ENCODE measurements at places on chromosomes 4 and X.

GRCh38 chr4:112321776-112322684, 24.9 kb downstream of the ALPK1 start:
- DNase-seq: peak; percentile 69

GRCh38 chrX:49209434-49210251, 9.7 kb upstream of the SYP start:
- peak; percentile 58 for DNase-seq

DNA sequence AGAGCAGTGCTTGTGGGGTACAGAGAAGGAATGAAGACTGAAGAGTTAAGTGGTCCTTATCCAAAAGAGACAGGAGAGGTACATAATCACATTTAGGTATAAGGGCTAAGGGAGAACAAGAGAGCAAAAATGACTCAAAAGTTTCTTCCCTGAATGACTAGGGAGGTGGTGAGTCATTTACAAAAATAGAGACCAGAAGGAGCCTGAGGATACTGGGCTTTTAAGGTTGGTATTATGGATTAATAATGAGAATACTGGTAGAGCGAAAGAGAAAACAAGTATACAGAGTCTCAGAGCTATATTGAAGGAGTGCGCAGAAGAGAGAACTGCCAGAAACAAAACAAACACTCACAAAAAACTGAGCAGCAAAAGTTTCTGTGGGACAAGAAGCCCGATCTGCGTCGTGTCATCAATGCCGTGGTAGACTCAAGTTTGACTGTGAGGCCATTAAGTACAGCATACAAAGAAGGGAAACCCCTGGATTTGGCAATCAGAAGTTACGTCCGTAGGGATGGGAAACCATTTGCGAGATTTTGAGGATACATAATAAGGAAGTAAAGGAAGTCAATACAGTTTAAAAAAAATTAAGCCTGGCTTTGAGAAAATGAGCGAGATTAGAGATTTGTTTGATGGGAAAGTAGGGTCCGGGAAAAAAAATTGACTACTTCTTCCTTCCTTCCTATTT, 129.1 kb upstream of the STIM2 start:
- no peak for DNase-seq

DNA sequence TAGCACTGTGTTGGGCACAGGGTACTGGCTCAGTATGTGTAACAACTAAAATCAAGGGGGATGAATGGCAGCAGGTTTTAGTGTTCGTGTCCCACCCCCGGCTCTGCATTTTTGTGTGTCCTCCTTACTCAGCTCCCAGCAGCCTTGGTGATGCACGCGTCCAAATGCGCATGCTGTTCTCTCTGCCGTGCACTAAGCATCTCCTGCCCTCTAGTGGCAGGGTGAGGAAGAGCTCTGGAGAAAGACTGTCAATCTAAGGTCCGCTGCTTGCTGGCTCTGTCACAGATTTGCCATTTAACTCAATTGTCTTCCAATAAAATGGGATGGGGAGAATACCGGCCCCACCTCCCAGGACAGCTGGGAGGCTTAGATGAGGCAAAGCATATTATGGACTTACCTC, 61.4 kb downstream of the WFS1 start:
- peak; percentile 43 for DNase-seq

DNA sequence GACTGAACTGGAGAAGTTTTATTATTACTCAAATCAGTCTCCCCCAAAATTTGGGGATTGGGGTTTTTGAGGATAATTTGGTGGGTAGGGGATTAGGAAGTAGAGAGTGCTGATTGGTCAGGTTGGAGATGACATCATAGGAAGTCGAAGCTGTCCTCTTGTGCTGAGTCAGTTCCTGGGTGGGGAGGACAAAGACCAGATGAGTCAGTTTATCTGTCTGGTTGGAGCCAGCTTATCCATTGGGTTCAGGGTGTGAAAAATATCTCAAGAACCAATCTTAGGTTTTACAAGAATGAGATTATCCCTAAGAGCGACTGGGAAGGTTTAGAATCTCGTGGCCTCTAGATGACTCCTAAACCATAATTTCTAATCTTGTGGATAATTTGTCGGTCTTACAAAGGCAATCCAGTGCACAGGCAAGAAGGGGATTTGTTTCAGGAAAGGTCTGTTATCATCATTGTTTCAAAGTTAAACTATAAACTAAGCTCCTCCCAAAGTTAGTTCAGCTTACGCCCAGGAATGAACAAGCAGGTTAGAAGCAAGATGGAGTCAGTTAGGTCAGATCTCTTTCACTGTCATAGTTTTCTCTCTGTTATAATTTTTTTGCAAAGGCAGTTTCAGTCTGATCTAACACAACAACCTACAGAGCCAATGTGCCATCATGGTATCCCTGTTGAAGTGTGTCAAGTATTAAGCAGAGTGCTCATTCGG, 274.5 kb downstream of the SLC7A11 start:
- DNase-seq: no peak

- no peak for DNase-seq
Observed at GRCh38 chrX:43970528-43970927, 2.7 kb downstream of the NDP start.

- DNase-seq: no peak
Observed at GRCh38 chr4:169241464-169241863, 29.3 kb downstream of the SH3RF1 start.

DNA sequence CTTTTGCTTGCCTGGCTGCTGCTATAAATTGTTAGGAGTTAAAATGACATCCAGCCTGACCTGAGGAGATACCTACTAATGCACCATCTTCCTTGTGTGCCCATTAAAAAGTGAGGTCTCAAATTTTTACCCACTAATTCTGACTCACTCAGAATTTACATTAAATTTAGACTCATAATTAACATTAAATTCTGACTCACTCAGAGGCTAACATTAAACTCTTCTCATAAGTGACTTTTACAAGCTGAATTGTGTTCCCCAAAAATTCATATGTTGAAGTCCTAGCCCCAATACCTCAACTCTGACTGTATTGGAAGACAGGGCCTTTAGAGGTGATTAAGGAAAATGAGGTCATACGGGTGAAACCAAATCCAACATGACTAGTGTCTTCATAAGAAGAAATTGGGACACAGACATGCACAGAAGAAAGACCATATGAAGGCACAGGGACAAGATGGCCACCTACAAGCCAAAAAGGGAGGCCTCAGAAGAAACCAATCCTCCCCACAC, 11.8 kb downstream of the CASP6 start:
- no peak for DNase-seq

DNA sequence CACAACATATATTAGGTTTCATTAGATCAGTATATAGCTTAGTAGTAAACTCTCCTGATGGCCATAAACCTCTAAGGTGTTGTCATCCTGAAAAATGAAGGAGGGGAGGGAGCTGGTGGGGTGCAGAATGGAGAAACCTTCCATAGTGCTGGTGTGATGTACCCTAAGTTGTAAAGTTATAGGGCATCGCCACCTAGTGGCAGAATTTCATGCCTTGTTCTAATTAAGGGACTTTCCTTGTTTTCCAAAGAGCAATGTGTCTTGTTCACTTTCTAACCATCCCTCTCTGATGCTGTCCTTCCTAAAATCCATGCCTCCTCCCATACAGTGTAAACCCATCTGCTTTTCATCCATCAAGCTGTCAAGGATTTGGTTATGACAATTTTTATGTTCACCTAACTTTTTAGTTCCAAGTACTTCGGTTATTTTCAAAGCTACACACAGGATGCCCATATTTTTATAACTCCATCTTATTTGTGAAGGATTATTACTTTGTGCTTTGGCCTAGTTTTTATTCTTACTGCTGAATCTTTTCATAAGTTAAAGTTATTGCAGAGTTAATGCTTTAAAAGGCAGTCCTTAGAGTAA, 4.5 kb downstream of the NBDY start:
- DNase-seq: peak; percentile 49

- no peak for DNase-seq
Observed at GRCh38 chrX:103780336-103781061, 3.9 kb downstream of the PLP1 start.

GRCh38 chrX:54721424-54721823, 76.6 kb downstream of the ITIH6 start:
- DNase-seq: no peak

GRCh38 chrX:24190500-24191156, 41.1 kb downstream of the ZFX start:
- no peak for DNase-seq

GRCh38 chrX:29431895-29432294, 783.5 kb upstream of the MAGEB2 start:
- no peak for DNase-seq

GRCh38 chr4:154044742-154045485, 256.0 kb upstream of the SFRP2 start:
- DNase-seq: no peak

DNA sequence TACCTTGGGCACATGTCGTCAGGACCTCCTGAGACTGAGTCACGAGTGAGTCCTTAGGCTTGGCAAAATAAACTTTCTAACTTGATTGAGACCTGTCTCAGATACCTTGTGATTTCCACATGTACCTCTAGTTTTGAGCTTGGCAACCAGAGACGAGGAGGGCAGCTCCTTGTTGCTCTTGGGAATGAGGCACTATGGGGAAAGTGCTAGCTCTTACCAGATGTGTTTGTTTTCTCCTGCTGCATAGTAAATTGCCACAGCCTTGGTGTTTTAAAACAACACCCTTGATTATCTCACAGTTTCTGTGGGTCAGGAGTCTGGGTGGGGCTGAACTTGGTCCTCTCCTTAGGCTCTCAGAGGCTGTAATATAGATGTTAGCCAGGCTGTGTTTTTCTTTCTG, 59.1 kb upstream of the MAML3 start:
- DNase-seq: no peak

DNA sequence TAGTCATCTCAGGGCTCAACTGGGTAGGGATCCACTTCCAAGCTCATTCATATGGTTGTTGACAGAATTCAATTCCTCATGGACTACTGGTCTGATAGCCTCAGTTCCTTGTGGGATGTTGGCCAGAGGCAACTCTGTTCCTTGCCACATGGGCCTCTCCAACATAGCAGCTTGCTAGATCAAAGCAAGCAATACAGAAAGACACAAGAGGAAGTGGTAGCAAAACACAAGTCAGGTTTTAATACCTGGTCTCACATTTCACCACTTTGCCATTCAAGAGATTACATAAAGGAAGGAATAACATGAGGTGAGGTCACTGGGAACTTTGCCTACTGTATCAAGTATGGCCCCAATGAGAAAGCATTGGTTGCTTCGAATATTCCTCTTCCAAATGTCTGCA, 79.2 kb downstream of the PRSS12 start:
- DNase-seq: no peak

- DNase-seq: no peak
Observed at GRCh38 chr4:107153956-107154355, 117.8 kb upstream of the DKK2 start.

DNA sequence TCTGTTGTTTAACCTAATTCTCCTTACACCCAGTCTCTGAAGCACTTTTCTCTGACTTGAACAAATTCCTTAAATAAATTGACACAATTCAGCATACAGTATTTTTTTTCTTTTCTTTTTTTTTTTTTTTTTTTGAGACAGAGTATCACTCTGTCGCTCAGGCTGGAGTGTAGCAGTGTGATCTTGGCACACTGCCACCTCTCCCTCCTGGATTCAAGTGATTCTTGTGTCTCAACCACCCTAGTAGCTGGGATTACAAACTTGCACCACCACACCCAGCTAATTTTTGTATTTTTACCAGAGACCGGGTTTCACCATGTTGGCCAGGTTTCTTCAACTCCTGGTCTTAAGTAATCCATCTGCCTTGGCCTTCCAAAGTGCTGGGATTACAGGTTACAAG, 1498.1 kb upstream of the PCDH10 start:
- peak; percentile 20 for DNase-seq

DNA sequence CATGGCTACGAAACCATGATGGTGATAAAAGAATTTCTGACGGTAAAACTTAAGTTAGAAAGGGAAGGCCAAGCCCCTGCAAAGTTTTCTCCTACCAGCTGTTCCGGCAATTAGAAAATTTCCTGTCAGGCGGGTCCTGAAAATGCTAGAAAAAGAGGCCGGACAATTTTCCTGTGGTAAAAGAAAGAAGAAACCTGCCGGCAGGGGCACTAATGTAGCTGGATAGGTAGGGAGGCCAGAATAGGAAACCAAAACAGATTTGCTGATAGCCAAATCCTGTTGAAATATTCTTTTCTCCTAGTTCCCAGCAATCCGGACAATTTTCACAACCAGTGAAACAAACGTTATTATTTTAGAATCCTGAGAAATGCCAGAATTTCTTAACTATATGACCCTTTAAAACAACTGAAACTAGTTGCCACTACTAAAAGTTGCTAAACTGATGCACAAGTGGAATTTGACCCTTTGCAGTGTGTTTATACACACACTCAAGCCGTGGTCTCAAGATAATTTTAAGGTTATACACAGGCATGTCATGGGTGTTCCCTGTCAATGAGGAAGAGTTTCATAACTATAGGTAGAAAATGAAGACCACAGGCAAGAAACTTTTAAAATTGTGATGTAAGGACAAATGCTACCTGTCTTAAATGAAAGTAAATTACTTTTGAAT, 47.7 kb downstream of the RPS6KA3 start:
- peak; percentile 2 for DNase-seq

DNA sequence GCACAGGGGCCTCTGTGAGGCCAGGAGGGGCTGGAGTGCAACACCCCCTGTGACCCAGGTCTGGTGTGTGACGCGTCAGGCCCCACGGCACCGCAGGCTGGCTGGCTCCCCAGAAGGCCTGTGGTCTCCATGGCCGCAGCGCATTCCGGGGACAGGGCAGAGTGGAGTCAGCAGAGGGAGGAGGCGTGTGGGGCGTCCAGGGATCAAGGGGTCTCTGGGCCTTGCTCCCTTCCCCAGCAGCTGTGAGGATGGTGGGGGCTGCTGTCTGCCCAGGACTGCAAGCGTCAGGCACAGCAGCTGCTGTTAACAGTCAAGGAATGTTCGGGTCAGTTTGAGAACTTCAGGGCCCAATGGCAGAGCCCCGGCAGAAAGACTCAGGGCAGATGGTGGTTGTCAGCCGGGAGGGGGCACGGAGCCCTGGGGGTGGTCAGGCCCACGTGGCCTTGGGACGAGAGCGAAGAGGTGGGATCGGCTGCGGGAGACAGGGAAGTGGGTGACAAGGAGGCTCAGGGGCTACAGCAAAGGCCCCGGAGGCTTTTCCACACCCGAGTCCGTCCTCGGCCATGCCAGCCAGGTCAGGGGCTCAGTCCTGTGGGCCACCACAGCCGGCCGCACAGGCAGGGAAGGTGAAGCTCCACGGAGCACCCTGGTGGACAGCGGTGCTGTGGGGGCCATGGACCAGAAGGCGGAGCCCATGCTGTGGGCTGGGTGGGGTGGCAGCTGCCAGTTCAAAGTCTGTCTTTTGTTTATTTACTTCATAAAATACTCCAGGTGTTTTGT, 18.3 kb downstream of the PCGF3 start:
- DNase-seq: no peak

DNA sequence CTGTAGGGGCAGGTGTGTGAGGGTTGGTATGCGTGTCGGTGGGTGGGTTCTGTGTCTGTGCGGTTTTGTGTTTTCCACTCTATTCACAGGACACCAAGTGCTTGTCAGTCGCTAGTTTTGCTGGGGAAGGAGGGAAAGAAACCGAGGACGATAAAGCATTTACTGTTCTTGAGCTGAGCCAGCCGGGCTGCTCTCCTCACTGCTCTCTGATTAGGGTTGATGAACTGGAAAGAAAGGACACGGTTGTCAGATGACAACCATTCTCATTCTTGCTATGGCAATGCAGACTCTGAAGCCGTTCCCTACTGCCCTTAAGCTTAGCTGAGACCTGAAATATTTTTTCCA, 832 bp downstream of the EGFL6 start:
- DNase-seq: no peak

- DNase-seq: no peak
Observed at GRCh38 chr4:148565801-148566200, 123.6 kb upstream of the NR3C2 start.

Data from BE2C (cell line).